NCI-H460 (cell line): ENCODE measurements at places on chromosomes 1 and 21.
A peak's percentile ranks its signal among the peaks of the same experiment; 100 is the strongest.

GRCh38 chr1:103447471-103447870 lies 78.0 kb upstream of the RNPC3 start:
- DNase-seq: no peak

GRCh38 chr21:35520302-35520701 lies 471.2 kb upstream of the RUNX1 start:
- no peak for DNase-seq

GRCh38 chr1:183219616-183220009 lies 33.5 kb downstream of the LAMC2 start:
- DNase-seq: no peak

DNA sequence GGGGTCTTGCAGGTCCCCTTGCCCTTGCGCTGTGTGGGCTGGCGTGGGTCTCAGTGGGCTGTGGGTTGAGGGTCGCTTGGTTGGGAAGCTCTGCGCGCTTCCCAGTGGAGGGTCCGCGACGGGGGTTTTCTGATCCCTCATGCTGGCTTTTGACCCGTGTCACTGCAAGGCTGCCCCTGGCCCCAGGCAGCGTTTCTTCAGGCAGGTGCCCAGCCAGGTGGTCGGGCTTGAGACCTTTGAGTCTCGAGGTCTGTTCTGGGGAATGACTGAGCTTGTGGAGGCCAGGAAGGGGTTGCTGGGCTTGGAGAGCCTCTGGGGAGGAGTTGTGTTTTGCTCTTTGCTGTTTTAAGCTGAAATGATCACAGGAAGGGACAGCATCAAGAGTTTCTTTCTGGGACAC lies 5.3 kb downstream of the SKI start:
- DNase-seq: no peak

DNA sequence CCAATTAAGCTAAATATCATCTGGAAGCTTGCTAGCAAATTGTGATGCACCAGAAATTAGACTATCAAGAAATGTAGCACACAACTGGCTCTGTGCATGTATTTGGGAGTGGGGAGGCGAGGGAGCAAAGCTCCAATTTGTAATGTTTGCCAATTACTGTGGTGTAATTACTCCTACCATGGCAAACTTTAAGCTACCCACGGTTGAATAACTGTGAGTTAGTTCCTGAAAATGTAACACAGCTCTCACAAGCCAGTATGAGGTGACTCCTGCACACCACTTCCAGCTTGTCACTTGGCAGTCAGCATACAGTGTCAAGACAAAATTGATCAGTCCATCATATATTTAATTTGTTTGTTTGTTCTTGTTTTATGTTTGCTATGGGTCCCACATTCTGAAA lies 141.2 kb downstream of the TM2D1 start:
- no peak for DNase-seq

- DNase-seq: no peak
Measured at GRCh38 chr21:42366292-42367010, at the start of gene TFF1. Gene TFF1, minus strand, starts transcription at chr21:42366535. Its CDS starts 40 bp downstream, at chr21:42366495.

DNA sequence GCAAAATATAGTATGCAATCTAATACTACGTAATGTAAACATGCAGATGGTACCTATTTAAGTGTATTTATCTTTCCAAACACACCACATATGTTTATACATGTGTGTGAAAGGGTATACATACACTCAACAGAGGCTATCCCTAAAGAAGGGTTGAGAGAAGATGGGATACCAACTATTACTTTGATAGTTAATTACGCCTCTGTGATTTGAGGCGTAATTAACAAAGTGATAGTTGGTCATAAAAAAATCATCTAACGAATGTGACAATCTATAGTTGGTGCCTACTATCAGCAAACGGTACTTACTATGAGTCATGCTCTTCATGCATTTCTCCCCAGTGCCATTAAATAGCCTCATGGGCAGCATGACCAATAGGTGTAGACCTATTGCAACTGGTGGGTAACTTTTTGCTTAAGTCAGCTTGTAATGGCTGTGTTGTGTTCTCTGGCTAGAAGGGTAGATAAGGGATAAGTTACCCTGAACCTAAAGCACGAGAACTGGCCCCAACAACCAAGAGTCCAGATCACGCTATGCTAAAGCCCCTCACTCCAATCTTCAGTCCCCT lies 15.3 kb downstream of the RCAN1 start:
- no peak for DNase-seq

GRCh38 chr1:3316340-3316943 lies 138.0 kb upstream of the ARHGEF16 start:
- DNase-seq: no peak

DNA sequence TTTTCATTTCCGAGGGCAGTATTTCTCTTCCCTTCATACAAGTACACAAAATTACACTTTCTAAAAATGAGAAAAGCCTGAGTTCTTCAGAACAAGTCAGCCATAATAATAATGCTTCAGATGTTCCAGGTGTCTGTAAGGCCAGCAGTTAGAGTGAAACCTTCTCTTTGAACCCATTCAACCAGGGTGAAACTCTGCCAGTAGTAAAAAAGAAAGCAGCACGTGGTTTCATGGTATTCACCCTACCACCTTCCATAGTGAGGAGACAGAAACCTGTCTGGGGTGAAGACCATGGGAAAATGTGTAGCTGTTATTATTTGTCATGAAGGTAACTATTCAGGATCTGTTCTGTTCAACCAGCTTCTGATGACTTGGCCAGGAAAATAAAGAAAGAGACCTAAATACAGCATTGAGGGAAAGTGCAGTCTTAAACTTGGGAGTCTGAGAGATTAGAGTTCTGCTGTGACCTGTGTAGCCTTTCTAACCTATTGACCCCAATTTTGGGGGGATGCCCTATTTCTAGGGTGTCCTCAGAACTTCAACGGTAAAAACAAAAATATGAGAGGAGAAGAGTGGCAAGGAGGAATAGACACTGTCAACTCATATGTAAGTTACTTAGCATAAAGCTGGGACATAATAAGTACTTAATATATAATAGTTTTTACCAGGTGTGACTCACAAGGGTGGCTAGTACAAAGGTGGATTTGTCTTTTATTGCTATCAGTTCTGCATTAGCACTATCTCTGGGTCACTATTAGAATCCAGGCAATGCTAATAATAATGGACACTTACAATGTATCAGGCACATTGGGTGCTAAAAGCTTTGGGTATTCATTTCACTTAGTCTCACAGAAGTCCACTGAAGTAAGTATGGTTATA lies 70.0 kb upstream of the TNFSF4 start:
- DNase-seq: no peak

DNA sequence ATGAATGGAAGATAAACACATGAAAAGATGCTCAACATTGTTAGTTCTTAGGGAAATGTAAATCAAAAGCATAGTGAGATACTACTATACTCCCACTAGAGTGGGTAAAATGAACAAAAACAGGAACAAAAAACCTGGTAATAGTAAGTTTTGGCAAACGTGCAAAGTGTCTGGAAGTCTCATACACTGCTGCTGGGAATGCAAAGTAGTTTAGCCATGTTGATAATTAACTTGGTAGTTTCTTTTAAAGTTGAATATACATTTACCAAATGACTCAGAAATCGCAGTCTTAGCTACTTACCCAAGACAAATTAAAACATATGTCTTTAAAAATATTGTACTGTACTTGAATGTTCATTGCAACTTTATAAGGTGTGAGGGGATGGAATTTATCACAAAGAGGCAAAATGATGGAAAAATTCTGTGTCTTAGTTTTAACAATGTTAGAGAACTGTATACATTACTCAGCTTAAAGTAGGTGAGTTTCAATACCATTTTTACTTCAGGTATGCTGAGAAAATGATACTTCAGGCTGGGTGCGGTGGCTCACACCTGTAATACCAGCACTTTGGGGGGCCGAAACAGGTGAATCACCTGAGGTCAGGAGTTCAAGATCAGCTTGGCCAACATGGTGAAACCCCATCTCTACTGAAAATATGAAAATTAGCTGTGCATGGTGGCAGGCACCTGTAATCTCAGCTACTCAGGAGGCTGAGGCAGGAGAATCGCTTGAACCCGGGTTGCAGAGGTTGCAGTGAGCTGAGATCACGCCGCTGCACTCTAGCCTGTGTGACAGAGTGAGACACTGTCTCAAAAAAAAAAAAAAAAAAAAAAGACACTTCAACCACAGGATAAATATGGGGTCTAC lies 102.3 kb downstream of the PDE4B start:
- no peak for DNase-seq

DNA sequence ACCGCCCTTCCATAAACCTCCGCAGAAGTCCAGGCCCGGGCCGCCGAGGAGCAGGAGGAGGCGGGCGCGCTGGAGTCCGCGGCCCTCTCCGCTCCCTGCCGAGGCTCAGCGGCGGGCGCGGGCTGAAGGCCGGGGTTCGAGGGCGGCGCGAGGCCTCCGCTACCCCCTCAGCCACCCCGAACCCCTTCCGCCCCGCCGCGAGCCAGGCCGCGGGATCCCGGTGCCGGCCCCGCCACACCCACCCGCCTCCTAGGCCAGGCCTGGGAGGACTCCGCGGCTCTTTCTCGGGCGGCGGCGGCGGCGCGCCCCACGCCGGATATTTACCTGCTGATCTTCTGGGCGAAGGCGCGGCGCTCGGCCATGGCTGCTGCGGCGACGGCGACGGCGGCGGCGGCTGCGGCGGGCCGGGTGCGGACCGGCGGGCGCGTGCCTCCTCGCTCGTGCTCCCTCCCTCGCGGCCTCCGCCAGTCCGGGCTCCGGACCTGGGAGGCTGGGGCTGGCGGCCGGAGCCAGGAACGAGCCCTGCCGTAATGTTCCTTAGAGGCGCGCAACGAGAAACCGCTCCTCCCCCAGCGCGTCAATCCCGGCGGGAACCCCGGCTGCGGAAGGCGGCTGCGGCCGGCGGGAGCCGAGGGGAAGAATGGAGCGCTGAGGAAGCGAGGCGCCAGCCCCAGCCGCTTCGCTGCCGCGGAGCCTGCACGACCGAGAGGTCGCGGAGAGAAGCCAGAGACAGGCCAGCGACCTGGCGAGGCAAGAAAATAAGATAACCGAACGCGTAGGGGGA lies at the start of gene DOCK7:
DOCK7 (minus strand) TSS at position 484 of the 784 bp plus-strand sequence; CDS start at position 362, 122 bp downstream.
- DNase-seq: peak; percentile 72

DNA sequence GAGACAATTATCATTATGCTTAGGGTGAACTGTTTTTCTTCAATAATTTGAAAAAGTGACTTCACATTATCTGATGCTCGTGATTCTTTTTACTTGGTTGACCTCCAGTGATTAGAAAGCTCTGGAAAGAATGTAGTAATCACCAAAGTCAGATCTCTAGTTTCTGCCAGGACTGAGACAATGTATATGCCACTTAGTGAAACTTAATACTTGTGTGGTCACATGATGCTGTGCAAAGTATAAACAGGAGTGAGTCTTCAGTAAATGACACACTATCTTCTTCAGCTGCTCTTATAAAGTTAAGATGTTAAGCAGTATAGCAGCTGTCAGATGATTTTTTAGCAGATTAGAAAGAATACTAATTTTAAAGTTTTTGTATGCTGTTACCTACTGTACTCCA lies 17.2 kb downstream of the VCAM1 start:
- no peak for DNase-seq

- no peak for DNase-seq
Measured at GRCh38 chr1:56385314-56385713, 194.0 kb downstream of the PLPP3 start.

DNA sequence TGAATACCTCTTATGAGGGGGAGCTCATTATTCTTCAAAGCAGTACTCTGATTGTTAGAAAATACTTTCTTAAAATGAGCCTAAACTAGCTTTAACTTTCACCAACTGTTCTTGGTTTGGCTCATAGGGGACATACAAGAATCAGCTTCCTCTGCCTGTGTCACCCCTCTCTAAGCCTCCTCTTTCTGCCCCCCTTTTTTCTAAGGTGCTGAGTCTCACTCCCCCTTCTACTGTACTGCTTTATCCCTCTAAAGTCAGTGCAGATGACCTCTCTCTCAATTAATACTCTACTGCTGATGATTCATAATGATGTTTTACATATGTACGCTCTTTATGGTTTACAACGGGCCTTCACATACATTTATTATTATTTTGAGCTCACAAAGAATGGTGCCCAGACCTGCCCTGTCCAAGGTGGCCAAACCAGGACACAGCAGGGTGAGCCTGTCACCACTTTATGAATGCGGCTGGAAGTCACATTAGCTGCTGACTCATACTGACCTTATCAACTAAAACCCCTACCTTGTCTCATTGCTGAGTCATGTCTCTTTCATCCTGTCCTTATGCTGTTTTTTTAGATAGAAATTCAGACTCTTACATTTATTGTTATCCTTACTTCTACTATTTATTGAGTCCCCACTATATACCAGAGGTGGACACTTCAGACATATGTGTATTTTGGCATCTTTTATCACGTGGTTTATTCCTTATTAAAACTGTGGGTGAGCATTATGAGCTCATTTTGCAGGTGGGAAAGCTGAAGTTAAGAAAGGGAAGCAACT lies 126.9 kb downstream of the RNF220 start:
- DNase-seq: peak; percentile 57

DNA sequence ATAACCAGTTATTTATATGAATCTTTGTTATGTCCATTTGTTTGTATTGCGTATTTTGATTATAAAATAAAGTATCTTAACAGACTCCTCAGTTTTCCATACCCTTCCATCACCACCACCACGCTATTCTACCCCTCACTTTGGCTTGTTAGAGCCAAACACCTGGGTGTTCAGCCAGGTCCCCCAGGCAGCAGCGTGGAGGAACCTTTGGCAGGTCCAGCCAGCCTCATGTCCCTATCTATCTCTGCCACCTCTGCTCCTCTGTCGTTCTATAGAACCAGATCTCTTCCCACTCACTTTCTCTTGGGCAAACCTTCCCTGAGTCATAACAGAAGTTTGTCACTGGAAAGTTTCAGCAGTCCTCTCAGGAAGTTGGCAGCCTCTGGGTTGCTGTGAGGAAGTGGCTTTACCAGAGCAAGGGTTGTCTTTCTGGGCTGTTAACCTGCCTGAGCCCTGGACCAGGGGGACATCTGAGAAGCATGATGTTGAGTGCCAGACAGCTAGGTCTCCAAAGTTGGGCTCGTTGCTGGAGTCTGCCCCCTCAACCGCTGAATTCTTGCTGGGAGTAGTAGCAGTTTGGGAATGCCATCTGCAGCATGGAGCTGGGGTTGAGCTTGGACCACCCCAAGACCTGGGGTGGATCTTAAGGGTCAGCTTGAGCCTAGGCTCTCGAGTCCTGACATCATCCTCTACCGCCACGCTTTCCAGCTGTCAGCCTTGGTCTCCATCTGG lies 996 bp upstream of the SH3BGRL3 start:
- peak; percentile 36 for DNase-seq

GRCh38 chr1:96020378-96020777 lies 701.2 kb upstream of the PTBP2 start:
- no peak for DNase-seq

DNA sequence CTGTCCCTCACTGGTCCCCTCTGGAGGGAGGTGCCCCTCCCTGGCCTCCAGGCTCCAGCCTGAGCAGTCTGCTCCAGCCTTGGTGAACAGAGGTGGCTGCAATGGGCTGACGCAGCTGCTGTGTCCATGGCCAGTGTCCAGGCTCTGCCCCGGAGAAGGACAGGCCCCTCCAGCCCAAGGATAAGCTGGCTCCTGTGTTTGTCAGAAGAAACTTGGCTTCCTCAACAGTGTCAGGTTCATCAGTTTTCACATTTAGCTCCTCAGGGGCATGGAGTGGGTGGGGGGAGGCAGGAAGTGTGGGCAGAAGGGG lies 402.8 kb downstream of the MATN1 start:
- no peak for DNase-seq

DNA sequence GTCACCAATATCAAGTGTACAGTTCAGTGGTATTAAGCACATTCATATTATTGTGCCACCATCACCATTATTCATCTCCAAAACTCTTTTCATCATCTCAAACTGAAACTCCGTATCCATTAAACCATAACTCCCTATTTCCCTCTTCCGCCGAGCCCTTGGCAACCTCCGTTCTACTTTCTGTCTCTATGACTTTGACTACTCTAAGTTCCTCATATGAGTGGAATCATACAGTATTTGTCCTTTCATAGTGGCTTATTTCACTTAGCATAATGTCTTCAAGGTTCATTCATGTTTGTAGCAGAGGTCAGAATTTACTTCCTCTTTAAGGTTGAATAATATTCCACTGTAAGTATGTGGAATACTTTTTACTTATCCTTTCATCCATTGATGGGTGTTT lies 21.7 kb downstream of the SELP start:
- no peak for DNase-seq
